ENCODE measurements at places on chromosomes 12 and 14.

- H3K4me3 ChIP-seq = peak overlapping the region; percentile 89
- no peaks in the 10 kb centered on the region for H3K27me3 ChIP-seq
- no peak for DNase-seq
- H3K36me3 ChIP-seq = peaks cover 18% of the 10 kb centered on the region
- no peak overlapping the region for H3K27ac ChIP-seq
- peaks cover 38% of the 10 kb centered on the region for H3K4me1 ChIP-seq
These were observed 2.1 kb downstream of the SCAF11 start for GRCh38 chr12:45988264-45988663.

DNA sequence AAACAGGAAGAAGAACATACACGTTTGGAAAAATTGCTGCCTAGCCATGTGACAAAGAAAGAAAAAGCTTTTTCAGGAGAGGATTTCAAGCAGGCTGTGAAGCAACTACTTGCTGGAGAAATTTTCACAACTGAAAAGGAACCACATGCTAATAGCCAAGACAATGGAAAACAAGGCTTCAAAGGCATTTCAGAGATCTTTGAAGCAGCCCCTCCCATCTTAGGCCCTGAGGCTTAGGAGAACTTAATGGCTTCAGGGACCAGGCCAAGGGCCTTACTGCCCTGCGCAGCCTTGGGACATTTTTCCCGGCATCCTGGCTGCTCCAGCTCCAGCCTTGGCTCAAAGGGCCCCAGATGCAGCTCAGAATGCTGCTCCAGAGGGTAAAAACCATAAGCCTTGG lies 255.9 kb upstream of the ARID2 start:
- H3K27ac ChIP-seq = no peak overlapping the region
- H3K27me3 ChIP-seq = no peaks in the 10 kb centered on the region
- no peak for DNase-seq
- H3K36me3 ChIP-seq = no peaks in the 10 kb centered on the region

- H3K27ac ChIP-seq = no peak overlapping the region
- H3K27me3 ChIP-seq = peaks cover 78% of the 10 kb centered on the region
- no peaks in the 10 kb centered on the region for H3K36me3 ChIP-seq
These were observed 170.7 kb upstream of the CDKN3 start for GRCh38 chr14:54226103-54226502.

- H3K27me3 ChIP-seq = no peaks in the 10 kb centered on the region
- no peak for DNase-seq
- H3K4me3 ChIP-seq = no peak overlapping the region
These were observed 44.0 kb upstream of the LRTM2 start for GRCh38 chr12:1776170-1776921.

DNA sequence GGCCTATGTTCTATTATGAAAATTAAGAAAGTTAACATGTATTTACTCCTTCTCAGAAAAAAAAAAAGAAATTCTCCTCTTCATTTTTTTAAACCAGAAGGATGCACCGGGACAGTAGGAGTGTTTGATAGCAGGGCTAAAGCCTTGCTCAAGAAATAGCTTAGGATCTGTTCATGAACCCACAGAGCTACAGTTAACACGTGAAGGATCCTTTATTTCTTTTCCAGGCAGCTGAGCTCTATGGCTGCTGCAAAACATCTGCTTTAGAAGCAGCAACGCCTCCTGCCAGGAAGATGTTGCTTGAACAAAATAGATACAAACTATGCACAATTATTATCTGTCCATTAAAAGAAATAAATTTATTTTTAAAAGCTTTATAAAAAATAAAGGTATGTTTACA lies 254.8 kb downstream of the PRKD1 start:
- H3K27me3 ChIP-seq = no peaks in the 10 kb centered on the region
- no peak for DNase-seq
- no peak overlapping the region for H3K4me3 ChIP-seq
- peaks cover 1% of the 10 kb centered on the region for H3K36me3 ChIP-seq

- no peak for DNase-seq
- no peaks in the 10 kb centered on the region for H3K36me3 ChIP-seq
- H3K27me3 ChIP-seq = peaks cover 11% of the 10 kb centered on the region
- no peak overlapping the region for H3K27ac ChIP-seq
- no peak overlapping the region for H3K4me3 ChIP-seq
- peaks cover 1% of the 10 kb centered on the region for H3K4me1 ChIP-seq
These were observed 79.6 kb downstream of the EXOC5 start for GRCh38 chr14:57189070-57189469.

Measured in progenitor cell of endocrine pancreas (in vitro differentiated cells).